ENCODE measurements at places on chromosomes 6 and 20.

DNA sequence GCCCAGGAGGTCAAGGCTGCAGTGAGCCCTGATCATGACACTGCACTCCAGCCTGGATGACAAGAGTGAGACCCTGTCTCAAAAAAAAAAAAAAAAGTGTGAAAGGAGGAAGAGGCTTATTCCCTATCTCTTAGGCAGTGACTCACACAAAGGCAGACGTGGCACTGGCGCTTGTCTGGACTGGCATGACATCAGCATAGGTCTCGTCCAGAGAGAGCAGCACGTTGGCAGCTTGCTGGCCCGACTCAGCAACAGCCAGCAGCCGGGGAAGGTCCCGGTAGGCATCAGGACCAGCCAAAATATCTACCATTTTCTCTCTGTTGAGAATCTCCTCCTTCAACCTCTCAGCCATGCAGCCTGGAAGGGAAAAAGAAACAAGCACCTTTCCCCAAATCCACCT is 14.1 kb downstream of the CDK5RAP1 start:
- DNase-seq = no peak

- peak; percentile 62 for DNase-seq
Measured at GRCh38 chr20:25318471-25319240, 70.8 kb downstream of the PYGB start.

GRCh38 chr6:17012421-17013225 is 89.2 kb upstream of the STMND1 start:
- no peak for DNase-seq

- no peak for DNase-seq
Measured at GRCh38 chr6:12653486-12653885, 63.1 kb upstream of the PHACTR1 start.

DNA sequence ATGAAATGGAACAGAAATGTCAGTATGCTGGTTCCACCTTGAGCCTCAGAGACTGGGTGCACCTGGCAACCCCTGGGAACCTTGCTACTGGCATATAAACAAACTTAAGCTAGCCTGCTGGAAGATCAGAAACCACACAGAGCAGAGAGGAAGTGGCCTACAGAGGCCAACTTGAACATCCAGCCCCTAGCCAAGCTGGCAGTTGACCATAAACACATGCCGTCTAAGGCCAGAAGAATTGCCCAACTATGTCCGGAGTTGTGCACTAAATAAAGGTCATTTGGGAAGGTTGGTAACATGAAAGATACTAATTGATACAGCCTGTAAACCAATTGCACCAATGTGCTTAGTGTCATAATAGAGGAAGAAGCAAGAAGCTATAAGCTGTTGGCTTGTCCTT is 266.6 kb upstream of the BTBD3 start:
- DNase-seq = no peak

- peak; percentile 35 for DNase-seq
Measured at GRCh38 chr6:32255199-32256153, 31.6 kb upstream of the NOTCH4 start.

DNA sequence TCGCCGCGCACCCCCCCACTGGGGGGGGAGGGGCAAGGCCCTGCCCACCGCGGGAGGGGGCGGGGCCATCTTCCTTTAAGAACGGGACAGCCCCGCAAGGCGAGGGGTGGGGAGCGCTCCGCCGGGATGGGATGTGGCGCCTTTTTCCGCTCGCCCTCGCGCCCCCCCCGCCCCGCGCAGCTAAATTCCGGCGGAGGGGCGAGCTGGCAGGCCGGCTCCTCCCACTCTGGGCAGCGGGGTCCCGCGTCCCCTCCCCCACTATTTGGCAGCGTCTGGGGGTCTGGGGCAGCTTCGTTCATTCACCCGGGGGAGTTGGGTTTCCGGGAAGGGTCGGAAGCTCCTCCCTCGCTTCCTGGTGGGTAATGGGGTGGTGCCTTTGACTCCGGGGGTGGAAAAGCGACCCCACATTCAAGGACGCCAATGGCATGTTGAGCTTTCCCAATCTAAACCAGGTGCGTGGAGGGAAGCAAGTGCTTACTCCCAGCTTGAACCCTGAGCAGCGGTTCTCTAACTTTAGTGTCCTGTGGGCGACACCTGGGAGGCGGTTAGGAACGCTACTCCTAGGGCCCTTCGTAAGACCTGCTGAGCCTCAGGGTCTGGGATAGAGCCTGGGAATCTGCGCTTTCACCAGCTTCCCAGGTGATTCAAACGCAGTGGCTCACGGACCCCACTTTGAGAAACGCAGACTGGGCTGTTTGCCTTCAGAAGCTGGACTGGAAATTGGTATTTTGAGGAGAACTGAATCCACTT is 927 bp downstream of the ASXL1 start:
- no peak for DNase-seq

DNA sequence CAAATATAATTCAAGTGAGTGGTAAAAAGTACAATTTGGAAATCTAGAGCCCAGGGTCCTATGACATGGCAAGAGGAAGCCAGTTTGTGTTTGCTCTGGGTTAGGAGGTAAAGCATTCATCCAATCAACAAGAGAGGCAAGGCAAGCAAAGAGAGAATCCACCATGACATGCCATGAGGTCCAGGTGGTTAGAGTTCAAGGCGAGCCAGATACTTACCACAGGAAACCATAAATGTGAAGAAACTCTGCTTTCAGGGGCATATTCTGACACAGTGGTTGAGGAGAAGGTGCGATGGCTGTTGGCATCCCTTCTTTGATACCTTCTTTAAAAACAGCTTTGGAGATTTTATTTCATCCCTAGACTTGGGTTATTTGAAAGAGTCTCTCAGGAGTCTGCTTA is 193.8 kb upstream of the MAN1A1 start:
- DNase-seq = no peak

DNA sequence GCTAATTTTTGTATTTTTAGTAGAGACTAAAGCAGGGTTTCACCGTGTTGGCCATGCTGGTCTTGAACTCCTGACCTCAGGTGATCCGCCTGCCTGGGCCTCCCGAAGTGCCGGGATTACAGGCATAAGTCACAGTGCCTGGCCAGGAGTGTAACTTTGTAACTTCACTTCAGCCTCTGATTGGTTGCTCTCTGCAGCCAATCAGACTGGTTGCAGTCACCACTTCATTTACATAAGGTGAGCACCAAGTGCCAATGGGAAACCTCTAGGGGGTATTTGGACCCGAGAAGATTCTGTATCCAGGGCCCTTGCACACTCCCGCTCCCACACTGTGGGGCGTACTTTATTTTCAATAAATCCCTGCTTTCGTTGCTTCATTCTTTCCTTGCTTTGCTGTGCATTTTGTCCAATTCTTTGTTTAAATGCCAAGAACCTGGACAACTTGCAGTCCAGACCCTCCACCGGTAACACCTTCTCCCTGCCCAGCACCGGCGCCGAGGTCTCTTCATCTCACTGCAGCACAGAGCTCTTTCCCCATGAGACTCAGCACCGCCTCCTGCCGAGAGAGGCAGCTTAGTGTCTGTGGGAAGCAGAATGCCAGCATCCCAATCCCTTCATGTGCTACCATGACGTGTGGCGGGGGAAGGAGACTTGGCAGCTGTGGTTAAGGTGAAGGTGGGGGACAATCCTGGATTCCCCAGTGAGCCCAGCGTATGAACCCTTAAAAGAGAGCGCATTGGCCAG is 14.0 kb upstream of the MRGBP start:
- DNase-seq = no peak

DNA sequence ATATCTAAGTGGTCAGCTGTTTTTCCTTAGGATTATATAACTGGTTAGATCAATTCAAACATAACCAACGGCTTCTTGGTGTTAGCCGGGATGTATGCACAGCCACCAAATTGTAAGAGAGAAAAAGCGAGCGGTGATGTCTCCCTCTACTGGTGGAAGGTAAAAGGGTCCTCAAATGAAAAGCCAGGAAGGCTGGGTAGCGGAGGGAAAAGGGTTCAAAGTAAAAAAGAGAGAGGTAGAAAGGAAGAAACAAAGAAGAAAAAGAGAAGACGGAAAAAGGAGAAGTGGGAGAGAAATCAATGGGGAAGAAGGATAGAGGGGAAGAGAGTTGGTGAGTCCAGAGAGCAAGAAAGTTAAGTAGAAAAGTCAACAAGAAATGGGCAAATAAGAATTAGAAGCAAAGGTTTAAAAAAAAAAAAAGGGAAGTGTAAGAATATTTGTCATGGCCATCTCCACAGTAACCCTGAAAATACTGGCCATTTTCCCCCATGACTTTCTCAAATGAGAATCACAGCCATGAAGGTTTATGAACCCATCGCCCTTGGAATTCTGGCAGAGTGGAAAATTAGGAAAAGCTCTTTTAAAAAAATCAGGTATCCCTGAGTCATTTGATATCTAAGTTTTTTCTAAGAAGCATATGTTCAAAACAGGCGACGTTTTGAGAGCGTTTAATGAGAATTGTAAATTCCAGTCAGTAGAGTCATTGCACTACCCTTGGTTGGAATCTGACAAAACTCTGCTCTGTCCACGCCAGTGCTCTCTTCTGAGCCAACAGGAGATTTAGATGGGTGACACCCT is 155.6 kb upstream of the SNX9 start:
- peak; percentile 58 for DNase-seq
